ENCODE measurements at places on chromosomes 1 and 21.

GRCh38 chr1:113552244-113552643, 161.9 kb downstream of the MAGI3 start:
- DNase-seq, result no peak

DNA sequence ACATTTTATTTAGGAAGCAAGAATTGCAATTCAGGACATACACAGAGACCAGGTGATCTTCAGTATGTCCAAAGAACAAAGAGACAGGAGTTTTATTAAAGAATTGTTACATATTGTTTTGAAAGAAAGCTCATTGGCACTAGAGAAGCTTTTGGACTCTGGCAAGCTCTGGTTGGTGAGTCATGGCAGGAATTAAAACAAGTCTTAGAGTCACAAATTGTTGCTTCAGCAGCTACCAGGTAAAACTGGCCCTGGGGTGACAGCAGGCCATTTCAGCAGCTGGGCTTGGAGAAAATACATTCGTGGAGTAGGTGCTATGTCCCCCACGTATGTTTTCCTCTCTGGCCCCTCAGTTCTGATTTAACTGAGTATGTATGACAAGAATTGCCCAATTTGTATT, 58.8 kb downstream of the MAP3K21 start:
- DNase-seq, result no peak

- no peak for DNase-seq
Observed at GRCh38 chr1:66503841-66504470, 30.0 kb upstream of the SGIP1 start.

DNA sequence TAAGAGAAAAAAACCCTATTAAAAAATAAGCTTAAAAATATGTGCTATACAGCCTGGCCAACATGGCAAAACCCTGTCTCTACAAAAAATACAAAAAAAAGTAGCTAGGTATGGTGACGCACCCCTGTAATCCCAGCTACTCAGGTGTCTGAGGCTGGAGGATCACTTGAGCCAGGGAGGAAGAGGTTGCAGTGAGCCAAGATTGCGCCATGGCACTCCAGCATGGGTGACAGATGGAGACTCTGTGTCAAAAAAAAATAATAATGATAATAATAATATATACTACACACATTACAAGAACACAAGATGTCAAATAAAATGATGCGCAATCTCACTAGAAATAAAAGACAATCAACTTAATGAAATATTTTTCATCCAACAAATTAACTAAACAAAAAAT, 22.9 kb downstream of the NRDC start:
- no peak for DNase-seq

DNA sequence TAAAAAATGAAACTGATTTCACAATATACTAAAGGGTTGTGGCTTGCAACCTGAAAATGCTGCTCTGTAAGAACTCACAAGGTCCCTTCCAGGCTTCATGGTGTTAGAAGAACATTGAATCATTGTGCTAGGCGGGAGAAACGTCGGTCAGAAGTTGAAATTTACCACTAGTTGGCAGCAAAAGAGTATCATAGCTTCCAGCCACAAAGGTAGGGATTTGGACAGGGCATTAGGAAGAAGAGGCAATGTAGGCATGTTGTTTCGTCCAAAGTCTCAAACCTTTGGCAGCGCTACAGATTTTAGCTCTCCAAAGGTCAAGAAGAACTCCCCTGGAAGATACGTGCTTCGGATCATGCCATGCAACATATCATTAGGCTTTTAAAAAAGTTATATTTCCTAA, 62.5 kb upstream of the ZP4 start:
- no peak for DNase-seq

GRCh38 chr1:212402666-212403321, 11.9 kb downstream of the PACC1 start:
- DNase-seq, result no peak

DNA sequence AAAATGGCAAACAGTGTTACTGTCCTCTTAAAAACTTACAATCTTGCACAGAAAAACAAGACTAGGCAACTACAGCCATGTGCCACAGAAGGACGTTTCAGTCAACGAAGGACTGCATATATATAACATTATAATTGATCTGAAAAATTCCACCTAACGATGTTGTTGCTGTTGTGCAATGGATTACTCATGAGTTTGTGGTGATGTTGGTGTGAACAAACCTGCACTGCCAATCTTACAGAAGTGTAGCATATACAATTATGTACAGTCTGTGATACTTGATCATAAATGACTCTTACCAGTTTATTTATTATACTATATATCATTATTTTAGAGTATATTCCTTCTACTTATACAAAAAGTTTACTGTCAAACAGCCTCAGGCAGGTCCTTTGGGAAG, 6.8 kb upstream of the VAMP4 start:
- DNase-seq, result no peak

DNA sequence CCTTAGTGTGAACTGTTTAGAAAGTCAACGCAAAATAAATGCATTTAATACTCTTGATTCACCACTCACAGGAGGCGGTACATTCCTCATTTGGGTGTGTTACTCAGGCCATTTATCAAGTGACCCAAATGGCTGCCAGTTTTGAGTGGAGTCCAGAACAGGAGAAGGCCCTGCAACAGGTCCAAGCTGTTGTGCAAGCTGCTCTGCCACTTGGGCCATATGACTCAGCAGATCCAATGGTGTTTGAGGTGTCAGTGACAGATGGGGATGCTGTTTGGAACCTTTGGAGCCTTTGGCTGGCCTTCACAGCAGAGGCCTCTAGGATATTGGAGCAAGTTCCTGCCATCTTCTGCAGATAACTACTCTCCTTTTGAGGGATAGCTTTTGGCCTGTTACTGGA, 609.2 kb downstream of the KCNT2 start:
- DNase-seq, result no peak

- no peak for DNase-seq
Observed at GRCh38 chr1:218636548-218636947, 291.4 kb downstream of the TGFB2 start.

DNA sequence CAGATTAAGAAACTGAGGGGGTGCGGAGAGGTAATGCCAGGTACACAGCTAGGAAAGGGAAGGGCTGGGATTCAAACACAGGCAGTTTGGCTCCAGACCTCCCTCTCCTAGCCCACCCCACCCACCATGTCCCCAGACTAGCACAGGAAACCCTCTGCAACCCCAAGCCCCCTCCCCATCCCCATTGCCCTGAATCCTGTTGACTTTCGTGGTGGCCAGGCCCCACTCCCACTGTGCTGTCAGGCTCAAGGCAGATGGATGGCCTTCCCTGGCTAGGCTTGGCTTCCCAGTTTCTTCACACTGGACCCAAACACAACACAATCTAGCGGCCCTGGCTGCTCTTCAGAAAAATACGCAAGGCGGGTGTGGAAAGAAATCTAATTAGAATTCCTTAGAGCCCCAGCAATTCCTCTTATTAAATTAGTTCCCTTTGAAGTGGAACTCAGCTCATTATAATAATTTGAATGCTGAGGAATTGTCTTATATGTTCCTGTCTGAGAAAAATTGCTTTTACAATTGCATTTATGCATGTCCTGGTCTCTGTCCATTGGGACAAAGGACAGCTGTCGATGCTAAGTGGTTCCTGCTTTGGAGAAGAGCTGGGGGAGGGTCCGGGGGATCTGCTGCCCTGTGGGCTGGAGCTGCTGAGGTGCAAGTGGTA, 97.4 kb downstream of the SYF2 start:
- DNase-seq, result no peak

GRCh38 chr1:18360251-18360650, 120.5 kb upstream of the KLHDC7A start:
- no peak for DNase-seq

DNA sequence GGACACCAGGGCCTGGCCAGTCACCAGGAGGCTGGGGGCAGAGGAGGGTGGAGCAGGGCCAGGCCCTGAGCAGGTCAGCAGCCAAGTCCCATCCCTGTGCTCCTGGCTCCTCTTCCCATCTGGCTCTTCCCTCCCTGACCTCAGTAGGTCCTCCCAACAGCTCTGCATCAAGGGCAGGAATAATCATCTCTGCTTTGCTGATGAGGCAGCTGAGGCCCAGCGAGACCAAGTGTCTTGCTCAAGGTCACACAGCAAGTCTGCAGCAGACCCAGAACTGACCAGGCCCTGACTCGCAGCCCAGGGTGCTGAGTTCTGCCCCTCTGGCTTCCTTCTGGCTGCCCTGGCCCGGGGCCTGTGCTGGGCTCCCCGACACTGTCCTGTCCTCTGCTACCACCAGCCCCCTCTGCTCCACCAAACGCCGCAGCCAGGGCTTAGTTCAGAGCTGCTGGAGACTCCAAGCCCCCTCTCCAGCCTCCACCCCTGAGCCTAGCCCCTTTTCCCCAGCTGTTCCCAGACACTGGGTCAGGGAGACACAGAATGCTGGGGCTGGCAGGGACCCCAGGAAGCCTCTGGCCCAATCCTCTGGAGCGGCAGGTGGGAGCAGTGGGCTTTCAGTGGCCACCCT, 224.9 kb downstream of the PTPRU start:
- no peak for DNase-seq

GRCh38 chr21:42739061-42739931, 85.9 kb downstream of the PDE9A start:
- no peak for DNase-seq

- DNase-seq, result no peak
Observed at GRCh38 chr1:65478379-65479026, 58.0 kb downstream of the LEPR start.
